ENCODE measurements at places on chromosomes 7 and 10.

- H3K36me3 ChIP-seq: no peaks in the 10 kb centered on the region
- H3K27ac ChIP-seq: no peak overlapping the region
- no peaks in the 10 kb centered on the region for H3K27me3 ChIP-seq
Observed at GRCh38 chr7:159247910-159248309, 103.2 kb upstream of the VIPR2 start.

DNA sequence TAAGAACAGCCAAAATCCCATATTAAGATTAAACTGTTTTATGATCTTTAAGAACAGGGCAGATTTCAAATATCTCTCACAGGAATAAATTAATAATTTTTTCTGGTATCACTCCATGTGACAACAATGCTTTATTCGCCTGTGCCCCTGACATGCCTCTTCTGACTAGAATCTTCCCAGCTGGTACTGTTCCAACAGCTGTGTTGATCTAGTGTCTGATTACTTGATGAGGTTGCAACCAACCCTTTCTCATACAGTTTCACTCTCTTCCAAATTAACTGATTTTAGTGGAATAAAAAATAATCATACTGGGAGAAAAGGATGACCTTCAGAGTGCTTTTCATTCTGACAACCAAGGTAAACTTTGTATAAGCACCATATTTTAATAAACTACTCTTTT, 151.9 kb downstream of the CHRM2 start:
- H3K27ac ChIP-seq: no peak overlapping the region
- no peaks in the 10 kb centered on the region for H3K4me1 ChIP-seq
- no peaks in the 10 kb centered on the region for H3K27me3 ChIP-seq
- H3K36me3 ChIP-seq: no peaks in the 10 kb centered on the region

GRCh38 chr10:118173296-118173695, 126.6 kb upstream of the RAB11FIP2 start:
- H3K4me1 ChIP-seq: no peaks in the 10 kb centered on the region
- H3K4me3 ChIP-seq: no peak overlapping the region
- no peaks in the 10 kb centered on the region for H3K27me3 ChIP-seq
- no peak overlapping the region for H3K27ac ChIP-seq
- DNase-seq: no peak

DNA sequence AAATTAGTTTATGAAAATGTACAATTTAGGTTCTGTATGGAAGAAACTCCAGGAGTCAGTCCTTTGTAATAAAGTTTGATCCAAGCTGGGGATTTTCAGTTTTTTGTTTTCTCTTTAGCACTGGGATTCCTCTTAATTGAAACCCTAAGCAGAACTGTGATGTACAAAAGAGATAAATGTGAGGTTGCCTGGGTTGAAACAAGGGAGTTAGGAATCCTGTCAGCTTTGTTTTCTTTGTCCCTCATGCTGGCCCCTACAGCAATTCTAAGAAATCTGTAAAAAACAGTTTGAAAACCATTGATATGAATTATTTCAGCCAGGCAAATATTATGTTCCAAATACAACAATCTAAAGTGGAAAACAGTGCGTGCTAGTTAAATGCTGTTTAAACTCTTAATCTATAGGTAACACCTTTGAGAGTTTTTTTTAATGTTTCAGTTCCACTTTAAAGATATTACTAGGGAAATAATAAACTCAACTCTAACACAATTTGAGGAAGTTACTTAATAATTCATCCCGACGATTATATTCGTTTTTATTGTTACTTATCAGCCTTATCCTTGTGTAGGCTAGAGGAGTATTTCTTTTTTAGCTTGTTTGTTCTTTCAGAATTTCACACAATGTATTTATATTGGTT, 65.3 kb downstream of the SGCE start:
- H3K4me3 ChIP-seq: no peak overlapping the region
- no peaks in the 10 kb centered on the region for H3K27me3 ChIP-seq
- no peaks in the 10 kb centered on the region for H3K4me1 ChIP-seq
- H3K36me3 ChIP-seq: no peaks in the 10 kb centered on the region
- DNase-seq: no peak

GRCh38 chr10:1154531-1155295, 98.5 kb downstream of the WDR37 start:
- no peaks in the 10 kb centered on the region for H3K36me3 ChIP-seq
- no peaks in the 10 kb centered on the region for H3K27me3 ChIP-seq
- H3K27ac ChIP-seq: no peak overlapping the region
- no peak overlapping the region for H3K4me3 ChIP-seq
- no peaks in the 10 kb centered on the region for H3K4me1 ChIP-seq
- no peak for DNase-seq

GRCh38 chr7:19670806-19671205, 38.0 kb downstream of the POLR1F start:
- DNase-seq: no peak
- no peak overlapping the region for H3K4me3 ChIP-seq

DNA sequence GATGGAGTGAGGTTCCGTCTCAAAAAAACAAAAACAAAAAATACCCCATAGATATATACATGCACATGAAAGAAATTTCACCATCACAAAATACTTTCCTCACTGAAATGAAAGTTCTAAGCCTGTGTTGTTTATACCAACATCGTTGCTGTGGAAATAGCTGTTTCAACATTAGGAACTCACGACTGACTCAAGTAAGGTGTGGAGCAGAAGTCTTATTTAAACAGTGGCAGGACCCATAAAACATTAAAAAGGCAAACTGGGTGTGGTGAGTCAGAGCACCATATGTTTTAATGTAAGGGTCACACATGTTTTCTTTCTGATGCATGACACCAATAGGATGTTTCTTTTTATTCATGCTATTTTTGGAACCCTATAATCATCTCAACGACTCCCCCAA, 48.3 kb downstream of the BAIAP2L1 start:
- no peaks in the 10 kb centered on the region for H3K36me3 ChIP-seq
- no peak for DNase-seq
- peaks cover 6% of the 10 kb centered on the region for H3K4me1 ChIP-seq
- no peak overlapping the region for H3K4me3 ChIP-seq
